T-helper 1 cell (primary cell): ENCODE measurements at places on chromosomes 7 and 10.

GRCh38 chr10:24882047-24882698, 70.2 kb downstream of the PRTFDC1 start:
- peak; percentile 71 for DNase-seq

- DNase-seq, result no peak
Measured at GRCh38 chr7:1385809-1386622, 73.3 kb downstream of the MICALL2 start.

- DNase-seq, result no peak
Measured at GRCh38 chr10:78774999-78775711, 293.6 kb upstream of the ZMIZ1 start.

GRCh38 chr10:86862373-86862772, 95.0 kb downstream of the MMRN2 start:
- DNase-seq, result no peak

- no peak for DNase-seq
Measured at GRCh38 chr10:113059371-113059780, 109.3 kb downstream of the TCF7L2 start.

DNA sequence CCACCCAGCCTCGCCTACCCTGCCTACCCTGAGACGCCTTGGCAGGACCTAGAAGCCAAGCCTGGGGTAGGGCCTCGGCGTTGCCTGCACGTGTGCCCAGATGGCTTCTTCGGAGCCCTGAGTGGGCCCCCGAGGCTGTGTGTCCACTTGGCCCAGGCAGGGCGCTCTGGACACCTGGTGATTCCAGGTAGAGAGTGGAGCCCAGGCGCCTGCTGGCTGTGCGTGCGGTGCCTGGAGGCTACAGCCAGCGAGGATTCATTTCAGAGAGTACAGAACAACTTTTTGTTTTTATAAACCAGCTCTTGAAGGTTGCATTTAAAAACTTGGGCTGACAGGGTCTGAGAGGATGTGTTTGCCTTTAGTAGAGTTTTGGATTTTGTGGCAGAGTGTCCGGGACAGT, 40.0 kb downstream of the NKX6-2 start:
- no peak for DNase-seq

GRCh38 chr7:66176914-66177313, 28.2 kb upstream of the TPST1 start:
- DNase-seq, result no peak

- DNase-seq, result no peak
Measured at GRCh38 chr7:16083931-16084330, 337.4 kb downstream of the CRPPA start.

DNA sequence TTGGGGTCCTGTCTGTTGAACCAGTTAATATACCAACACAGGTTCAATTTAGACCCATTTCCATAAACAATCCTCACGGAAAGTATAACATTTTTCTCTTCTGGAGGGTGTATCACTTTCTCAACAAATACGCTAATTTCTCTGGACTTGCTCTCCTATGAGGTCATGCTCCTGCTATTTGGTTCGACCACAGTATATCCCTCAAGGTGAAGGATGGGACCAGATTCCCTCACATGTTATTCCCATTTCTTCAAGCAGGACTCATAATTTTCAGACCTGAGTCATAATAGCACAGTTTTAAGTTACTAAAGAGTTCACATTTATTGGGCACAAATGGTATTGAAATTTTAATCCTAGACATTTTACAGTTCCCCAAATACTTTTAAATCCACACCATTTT, 57.2 kb downstream of the ADAM12 start:
- DNase-seq, result no peak
